Daoy (cell line): ENCODE measurements at places on chromosomes 6 and 20.
A peak's percentile ranks its signal among the peaks of the same experiment; 100 is the strongest.

- DNase-seq: no peak
These were observed 80.3 kb upstream of the CNKSR3 start for GRCh38 chr6:154590756-154591155.

DNA sequence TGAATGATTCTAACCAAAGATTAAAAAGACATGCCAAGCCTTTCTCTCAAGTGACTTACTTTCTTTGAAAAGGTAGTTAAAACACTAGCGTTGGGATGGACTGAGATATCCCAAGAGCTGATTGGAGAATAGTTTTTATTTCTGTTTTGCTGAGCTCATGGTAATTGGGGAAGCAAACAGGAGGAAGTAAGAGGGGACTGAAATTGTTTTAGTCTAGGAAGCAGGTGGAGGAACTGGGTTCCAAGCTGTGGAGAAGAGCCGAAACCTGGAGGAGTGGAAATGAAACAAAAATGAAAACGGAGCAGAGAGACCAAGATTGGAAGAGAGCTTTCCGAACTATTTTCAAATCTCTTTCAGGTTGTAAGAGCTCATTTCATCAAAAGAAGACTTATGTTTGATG is 59.9 kb upstream of the TENT5A start:
- no peak for DNase-seq

DNA sequence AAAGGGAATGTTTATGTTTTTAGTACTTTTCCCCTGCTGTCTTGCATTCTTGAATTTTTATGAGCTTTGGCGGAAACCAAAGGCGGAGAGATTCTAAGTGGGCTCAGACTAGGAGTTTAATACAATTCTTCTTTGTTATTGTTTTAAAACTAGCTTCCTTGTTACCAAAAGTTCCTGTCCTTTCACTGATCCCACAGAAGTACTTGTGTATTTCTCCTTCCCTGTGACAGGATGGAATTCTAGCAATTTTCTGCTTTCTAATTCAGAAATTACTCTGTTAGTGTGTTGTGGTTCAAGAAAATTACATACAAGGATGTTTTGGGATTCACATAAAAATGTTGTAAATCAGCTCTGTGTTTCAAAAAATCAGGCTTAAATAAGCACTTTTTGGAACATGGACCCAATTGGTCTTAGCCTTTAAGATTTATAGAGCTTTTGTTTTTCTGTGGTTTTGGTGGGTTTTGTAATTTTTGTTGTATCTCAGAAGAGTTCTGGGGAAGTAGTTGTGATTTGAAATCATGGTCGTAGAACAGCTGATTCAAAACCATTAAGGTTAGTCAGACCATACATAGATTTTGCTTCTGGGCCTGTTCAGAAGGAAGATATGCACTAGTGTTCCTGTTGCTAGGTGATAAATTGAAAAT is 17.6 kb upstream of the CTAGE9 start:
- no peak for DNase-seq

DNA sequence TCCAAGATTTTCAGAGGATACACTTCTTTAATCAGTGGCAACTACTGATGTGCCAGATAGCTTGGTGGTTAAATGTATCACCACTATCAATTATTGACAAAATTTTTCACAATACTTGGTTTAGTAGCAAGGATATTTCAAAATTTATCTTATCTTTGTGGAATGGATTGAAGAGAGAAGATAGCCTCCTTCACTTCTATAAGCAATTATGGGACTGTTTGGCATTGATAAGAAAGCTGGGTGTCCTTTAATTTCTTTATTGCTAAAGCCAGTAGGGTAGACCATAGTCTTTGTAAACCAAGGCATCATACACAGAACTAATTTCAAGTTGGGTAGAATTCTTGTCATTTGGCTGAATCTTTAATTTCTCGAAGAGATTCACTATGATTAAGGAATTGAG is 4.9 kb upstream of the RNF182 start:
- no peak for DNase-seq

DNA sequence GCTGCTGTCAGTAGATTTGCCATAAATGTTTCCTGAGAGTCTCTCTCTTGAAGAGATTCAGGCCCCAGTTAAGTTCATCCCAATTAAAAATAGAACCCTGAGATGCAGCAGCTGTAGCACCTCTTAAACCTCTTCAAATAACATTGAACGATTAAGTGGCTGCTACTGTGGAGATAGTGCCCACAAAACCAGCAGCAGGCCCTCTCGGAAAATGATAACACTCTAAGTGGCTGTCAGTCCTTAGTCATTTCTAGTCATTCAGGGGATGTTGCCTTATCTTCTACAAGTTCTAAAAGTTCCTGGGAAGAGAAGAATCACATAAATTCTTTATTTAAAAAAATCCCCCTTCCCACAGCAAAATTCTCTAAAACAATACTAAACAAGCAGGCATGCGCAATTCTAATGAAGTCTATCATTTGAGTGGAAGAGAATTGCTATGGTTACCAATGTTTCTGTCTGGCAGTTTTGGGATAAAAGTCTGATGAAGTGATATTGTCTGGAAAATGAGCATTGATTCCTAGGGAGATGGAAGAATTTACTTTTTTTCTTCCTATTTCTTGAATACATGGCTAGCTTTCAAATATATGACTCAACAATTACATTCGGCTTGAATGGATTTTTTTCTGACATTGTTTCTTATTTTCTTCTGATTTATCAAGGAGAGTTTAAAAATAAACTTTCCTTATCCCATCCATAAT is 131.9 kb downstream of the TRMT11 start:
- peak; percentile 9 for DNase-seq

DNA sequence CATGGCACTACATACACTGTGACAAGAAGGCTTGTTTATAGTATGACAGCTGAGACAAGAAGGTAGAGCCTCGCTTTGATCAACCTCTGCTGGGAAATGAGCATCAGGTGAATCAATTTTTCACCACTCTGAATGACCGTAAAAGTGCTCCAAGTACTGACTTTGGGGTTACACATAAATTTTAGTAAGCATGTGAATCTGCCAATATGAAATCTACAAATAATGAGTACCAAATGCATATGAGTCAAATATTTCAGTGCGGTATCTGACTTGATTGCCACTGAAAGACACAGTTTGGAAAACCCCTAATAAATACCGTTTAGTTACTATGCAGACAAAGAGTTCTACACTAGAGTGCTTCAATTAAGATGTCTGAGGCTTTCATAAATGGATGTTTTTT is 77.8 kb downstream of the ATG5 start:
- no peak for DNase-seq

DNA sequence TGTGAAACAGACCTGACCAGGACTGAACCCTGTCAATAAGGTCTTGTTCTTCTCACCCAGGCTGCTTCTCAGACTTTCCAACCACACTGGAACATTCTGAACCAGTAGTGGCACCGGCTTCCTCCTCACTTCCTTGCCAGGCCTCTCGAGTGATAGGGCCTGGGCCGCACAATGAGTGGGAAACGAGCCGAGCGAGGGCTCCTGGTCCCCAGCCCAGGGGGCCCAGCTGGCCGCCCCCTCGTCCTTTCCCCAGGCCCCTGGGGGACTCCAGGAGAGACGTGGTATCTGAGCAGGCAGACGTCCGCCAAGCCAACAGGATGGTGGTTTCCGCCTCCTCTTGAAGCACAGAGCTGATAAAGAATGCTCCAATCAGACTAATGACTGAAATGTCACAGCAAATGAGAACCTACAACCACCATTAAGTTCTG is 117.9 kb downstream of the GMDS start:
- DNase-seq: no peak

DNA sequence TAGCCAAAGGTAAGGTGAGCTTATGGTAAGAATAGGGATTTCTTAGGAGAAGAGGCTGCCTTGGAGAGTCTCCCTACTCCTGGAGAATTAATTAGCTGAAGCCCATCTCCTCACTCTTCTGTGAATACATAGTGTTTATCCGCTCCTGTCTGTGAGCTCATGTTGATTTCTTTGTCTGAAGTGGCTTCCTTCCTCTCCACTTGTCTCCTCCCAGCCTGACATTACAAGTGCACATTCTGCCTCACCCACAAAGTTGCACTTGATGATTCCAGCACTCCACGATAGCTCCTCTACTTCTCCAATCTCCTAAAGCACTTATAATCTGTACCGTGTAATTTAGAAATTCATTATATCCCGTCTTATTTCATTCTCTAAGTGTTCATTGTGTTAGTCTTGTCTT is 287.2 kb downstream of the QKI start:
- no peak for DNase-seq

- DNase-seq: peak; percentile 18
These were observed 1.6 kb downstream of the INSM1 start for GRCh38 chr20:20369250-20370093.

DNA sequence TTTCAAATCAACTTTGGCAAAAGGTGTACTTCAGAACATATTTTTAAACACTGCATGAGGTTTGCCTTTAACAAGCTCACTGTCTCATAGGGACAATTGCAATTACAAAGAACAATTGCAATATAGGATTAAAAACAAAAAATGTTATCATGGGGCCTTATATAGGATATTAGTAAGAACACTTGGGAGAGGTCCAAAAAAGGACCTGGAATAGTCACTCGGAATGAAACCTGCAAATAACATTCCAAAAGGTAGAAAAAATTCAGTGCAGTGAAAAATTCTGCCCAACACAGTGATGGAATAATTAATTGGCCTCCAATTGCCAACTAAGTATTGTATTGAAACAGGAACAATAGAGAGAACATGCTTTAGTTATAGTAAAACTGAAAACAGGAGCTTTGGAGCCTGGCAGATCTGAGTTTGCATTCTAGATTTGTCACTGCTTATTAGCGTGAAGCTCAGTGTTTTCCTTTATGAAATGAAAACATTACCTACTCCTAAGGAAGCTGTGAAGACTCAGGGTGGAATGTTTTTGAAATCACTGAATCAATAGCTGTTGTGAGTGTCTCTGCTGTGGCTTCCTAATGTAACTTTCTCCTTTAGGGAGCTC is 172.6 kb upstream of the BMP5 start:
- DNase-seq: no peak

- DNase-seq: no peak
These were observed 154.5 kb downstream of the PKHD1 start for GRCh38 chr6:51932956-51933355.

- no peak for DNase-seq
These were observed 263.6 kb downstream of the CD83 start for GRCh38 chr6:14380901-14381828.

DNA sequence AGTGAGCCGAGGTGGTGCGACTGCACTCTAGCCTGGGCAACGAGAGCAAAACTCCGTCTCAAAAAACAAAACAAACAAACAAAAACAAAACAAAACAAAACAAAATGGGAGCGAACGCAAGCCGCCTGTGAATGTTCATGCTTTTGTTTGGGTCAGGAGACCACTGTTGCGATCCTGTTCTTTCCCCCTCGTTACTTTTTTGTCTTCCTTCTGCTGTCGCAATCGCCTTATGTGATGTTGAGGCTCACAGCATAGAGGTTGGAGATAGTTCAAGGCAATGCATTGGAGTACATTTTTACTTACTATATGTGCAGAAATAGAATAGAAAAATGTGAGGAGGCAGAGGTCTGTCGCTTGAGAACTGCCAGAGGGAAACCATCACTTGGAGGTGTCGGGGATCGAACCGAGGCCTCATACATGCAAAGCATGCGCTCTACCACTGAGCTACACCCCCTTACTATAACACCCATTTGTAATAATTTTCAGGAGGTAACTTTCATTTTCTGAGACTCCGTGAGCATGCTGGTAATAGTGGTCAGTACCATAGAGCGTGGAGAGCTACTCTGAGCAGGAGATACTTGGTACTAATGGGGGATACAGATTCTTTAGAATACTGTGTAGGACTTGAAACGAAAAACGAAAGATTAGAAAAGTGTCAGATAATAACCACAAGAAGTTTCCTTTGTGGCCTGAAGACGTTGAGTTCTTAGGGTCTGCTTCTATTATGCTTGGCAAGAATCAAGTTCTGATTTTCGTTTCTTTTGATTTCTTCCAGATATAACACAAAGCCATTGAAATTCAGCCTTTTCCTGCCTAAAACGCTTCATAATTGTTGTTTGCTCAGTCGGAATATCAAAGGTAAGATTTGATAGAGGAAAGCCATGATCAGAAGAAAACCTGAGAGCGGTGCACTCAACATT is 121.1 kb downstream of the TRIM27 start:
- peak; percentile 90 for DNase-seq

GRCh38 chr6:40832691-40833090 is 206.3 kb downstream of the UNC5CL start:
- no peak for DNase-seq

DNA sequence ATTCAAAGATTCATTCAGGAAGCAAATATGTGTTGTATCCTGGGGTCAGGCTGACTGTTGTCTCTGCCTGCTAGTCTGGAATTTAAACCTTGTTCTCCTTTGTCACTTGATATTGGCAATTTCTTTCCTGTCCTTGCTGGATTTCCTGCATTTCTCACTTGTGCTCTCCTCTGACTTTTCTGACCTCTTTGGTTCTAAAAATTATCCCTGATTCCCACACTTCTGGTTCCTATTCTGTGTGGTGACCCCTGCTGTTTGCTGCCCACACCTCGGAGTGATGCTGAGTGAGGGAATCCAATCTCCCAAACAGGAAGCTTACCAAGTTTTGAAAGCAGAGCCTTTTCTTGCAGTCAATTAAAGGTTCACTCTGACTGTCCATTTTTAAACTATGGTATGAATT is 345.3 kb downstream of the CDKAL1 start:
- DNase-seq: peak; percentile 36

- DNase-seq: peak; percentile 72
These were observed 87.7 kb downstream of the CDH22 start for GRCh38 chr20:46220455-46221207.

DNA sequence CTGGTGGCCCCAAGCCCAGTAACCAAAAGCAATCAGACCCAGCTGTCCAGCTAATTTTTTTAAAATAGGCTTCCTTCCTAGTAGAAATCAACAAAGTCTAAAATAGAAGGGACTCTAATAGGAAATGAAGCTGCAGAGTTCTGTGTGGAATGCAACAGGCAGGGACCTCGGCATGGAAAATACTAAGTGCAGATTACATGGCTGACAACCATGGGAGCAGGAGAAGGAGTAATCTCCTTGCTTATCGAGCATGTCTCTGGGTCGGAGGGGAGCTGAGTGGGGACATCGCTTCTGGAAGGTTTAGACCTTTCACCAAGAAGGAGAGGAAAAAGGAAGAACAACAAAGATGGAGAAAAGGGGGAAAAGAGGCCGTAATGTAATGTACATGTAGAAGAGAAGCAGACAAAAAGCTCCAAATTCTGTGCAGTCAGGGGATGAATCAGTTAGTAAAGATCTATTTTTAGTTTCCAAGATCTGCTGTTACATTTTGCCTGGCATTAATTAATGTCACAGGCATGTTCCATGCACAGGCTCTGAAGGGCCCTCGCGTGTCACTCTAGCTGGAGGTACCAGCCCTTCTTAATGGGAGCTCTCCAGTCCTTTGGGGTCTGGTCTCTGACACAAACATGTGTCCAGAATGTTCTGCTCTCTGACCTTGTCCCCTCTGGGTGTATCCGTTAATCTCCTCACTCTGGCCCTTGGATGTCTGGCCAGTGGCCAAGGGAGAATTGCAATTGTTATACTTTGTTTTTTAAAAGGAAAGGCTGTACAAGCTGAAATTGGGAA is 16.6 kb upstream of the ZNF831 start:
- no peak for DNase-seq
